ENCODE measurements at places on chromosomes 7 and 10. TPM values are rescaled to one million over a fixed set of nuclear protein-coding genes. Genes with fewer than 3 reads are reported as not detected.

GRCh38 chr10:117757086-117757720 is 214.7 kb downstream of the EMX2 start:
- no peak for DNase-seq

DNA sequence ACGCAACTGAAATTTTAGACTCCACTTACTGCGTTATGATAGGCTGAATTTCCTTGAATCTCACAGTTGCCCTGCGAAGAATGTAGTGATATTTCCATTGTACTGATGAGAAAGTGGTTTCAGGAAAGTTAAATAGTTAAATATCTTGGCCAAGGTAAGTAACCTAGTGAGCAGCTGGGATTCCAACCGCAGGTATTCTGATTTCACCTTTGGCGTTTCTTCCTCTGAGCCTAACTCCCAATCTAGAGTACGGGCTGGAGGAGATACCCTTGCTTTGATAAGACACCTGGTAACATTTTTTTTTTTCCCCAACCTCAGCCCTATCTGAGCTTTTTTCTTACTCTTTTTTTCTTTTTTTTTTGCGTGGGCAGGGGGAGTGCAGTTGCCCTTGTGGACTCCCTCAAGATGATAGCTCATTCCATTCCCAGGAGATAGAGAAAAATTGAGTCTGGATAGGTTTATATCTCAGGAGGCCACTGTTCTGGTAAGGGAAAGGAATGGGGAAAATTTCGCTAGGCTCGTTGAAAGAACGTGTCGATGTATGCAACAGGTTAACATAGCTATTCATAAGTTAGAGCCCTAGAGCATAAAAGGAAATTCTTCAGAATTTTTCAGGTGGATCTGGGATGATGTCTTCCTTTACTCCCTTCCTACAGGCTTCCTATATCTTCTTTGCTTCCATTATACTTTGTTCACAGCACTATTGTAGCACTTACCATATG is 3.1 kb upstream of the TAS2R38 start:
- DNase-seq, result no peak

GRCh38 chr10:99777918-99778714 is 4.3 kb upstream of the ABCC2 start:
- DNase-seq, result peak; percentile 17

SMKR1 gene
- total RNA-seq, result 0.50 TPM

LRRD1 gene
- total RNA-seq, result not detected

Measured in WTC11 (cell line).